Stimulated activated CD8-positive, alpha-beta memory T cell treated with anti-CD3 and anti-CD28 coated beads, Interleukin-7, amount 100 ng/mL, for 1 hour (primary cell): ENCODE measurements at places on chromosomes 5 and 9.

GRCh38 chr9:5851445-5851844, 18.5 kb upstream of the ERMP1 start:
- no peak for DNase-seq

DNA sequence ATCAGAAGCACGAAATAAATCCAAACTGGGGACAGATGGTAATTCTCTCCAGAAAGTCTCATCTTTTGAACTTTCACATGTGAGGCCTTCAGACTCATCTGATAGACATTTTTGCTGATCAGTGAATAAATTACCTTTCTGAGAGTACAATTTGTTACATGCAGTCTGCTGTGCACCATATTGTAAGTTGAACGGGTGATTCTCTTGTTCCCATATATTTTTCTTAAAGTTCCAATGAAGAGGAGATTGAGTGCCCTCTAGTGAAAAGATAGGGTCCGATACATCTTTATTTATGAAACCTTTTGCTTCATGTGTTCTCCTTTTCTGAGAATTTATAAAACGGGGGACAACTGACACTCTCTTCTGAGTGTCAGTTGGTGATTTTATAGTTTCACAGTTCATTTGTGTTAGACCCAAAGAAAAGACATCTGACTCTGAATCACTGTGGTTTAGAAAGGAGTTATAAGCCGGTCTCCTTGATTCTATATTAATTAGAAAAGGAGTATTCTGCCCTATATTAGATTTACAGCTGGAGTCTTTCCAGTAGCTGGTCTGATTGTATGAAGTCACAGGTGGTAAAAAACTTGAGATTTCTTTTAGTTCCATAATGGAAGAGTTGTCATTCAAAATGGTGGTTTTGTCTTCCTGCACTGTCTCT, 30.4 kb downstream of the GNG10 start:
- no peak for DNase-seq

DNA sequence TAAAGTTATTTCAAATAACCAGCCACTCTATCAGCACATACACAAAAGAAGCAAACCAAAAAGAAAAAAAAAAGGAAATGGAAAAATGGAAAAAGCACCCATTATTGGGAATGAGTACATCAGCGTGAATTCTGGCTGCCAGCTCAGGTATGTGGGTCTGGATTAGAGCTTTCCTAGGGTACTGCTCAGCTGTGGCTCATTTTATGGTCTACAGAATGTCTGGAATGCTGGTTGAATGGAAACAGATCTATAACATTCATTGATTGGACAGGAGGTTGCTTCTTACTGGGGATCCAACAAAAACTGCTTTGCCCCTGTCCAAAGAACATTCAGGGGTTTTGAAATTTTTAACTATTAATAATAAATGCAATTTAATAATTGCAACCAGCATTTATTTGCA, 3.9 kb upstream of the CAST start:
- DNase-seq, result no peak

DNA sequence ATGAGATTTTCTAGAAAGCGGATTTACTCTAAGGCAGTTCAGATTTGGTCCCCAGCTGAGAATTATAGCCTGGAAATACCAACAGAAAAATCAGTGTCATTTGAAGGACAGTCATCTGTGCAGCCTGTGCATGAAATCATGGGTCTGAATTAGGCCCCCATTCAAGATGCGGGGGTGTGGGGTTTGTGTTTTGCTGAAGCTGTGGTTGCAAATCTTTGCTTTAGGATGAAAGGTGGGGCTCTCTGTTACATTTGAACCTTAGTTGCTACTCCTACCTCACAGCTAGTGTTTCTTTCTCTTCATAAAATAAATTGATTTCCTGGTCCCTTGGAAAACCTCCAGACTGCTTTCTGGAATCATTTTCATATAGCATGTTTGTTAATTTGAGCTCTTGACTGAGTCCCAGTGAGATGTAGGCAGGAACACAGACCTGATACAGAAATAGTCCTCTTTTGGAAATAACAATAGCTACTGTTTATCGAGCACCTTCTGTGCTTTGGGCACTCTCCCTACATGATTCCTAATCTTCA, 4.8 kb upstream of the ABL1 start:
- no peak for DNase-seq

DNA sequence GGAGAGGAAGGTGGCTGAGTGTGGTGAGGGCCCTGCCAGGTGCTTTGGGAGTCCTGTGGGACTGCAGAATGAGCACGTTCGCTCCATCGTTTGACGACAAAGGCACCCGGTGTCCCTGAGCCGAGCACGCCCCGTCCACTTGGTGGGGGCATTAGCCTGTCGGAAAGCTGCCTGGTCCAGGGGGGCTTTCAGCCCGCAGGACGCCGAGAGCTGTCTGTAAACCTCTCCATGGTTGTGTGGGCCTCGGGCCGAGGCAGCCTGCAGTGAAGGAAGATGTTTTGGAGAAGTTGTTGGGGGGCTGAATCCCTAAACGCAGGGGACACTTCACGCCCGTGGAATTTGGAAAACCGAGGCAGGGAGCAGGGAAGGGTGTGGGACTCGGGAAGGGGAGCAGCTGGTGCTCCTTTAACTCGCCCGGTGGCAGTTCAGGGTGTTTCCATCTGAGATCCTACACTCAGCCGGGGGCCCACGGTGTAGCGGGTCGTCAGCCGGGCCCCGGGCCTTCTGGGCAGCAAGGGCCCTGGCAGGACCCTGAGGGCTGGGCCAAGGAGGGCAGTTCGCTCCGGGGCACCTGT, 53.8 kb downstream of the MRPL36 start:
- no peak for DNase-seq

GRCh38 chr5:65076251-65076869, 307.6 kb downstream of the CWC27 start:
- no peak for DNase-seq

DNA sequence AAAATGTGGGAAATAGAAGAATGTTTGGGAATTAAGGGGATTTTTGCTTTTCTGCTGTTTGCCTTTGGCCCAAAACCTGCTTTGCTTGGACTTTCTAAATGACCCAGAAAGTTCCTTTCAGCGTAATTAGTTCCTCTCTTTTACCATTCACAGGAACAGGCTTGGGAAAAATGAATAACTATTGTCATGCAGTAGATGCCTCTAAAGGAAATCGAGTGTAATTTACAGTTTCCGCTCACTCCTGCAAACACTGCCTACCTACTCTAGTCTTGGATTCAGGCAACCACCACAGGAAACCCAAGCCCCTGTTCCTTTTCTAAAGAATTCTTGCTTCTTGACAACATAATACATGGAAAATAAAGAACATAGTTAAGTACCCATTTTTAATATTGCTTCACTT, 25.0 kb downstream of the TTC23L start:
- no peak for DNase-seq
